Vein endothelial cell (primary cell): ENCODE measurements at places on chromosomes 2 and 18. TPM values are rescaled to one million over a fixed set of nuclear protein-coding genes. Genes with fewer than 3 reads are reported as not detected.

SULT1C3 gene
- total RNA-seq = not detected in 2 replicates

VAMP5 gene
- 40.1 and 44.1 TPM in 2 replicates for total RNA-seq

BOK gene
- 59.5 and 127 TPM in 2 replicates for total RNA-seq

PCARE gene
- not detected in 2 replicates for total RNA-seq

UGT1A1 gene
- total RNA-seq = not detected in 2 replicates

ITGA6 gene
- 218 and 445 TPM in 2 replicates for total RNA-seq

C2orf78 gene
- not detected in 2 replicates for total RNA-seq

TMEM247 gene
- not detected in 2 replicates for total RNA-seq

CDH20 gene
- total RNA-seq = not detected in 2 replicates

PTPRN gene
- not detected in 2 replicates for total RNA-seq

GPBAR1 gene
- 0.10 and 0.33 TPM in 2 replicates for total RNA-seq

STAM2 gene
- 28.1 and 33.3 TPM in 2 replicates for total RNA-seq

MYO3B gene
- total RNA-seq = under 0.01 TPM in 2 replicates

ACMSD gene
- not detected in 2 replicates for total RNA-seq

CABLES1 gene
- 55.9 and 103 TPM in 2 replicates for total RNA-seq

PAIP2B gene
- 0.19 and 0.33 TPM in 2 replicates for total RNA-seq

AMER3 gene
- not detected in 2 replicates for total RNA-seq

CNTNAP5 gene
- total RNA-seq = not detected in 2 replicates

PLGLB2 gene
- 1.5 and 2.0 TPM in 2 replicates for total RNA-seq

PID1 gene
- under 0.01 and 0.48 TPM in 2 replicates for total RNA-seq

PECR gene
- 6.1 and 8.5 TPM in 2 replicates for total RNA-seq

KLHL14 gene
- total RNA-seq = under 0.01 and 0.38 TPM in 2 replicates

CD28 gene
- total RNA-seq = under 0.01 TPM in 2 replicates

TNS1 gene
- 25.7 and 35.3 TPM in 2 replicates for total RNA-seq

SLC8A1 gene
- total RNA-seq = 1.6 and 2.3 TPM in 2 replicates

KCNF1 gene
- 1.3 and 2.3 TPM in 2 replicates for total RNA-seq

TWSG1 gene
- total RNA-seq = 83.3 and 103 TPM in 2 replicates

CKAP2L gene
- total RNA-seq = 6.2 and 12.2 TPM in 2 replicates

KATNAL2 gene
- 0.86 and 0.98 TPM in 2 replicates for total RNA-seq

KCNG3 gene
- total RNA-seq = under 0.01 TPM in 2 replicates

SPDYA gene
- 0.33 and 0.67 TPM in 2 replicates for total RNA-seq

STK36 gene
- 14.7 and 20.7 TPM in 2 replicates for total RNA-seq

LRRTM4 gene
- total RNA-seq = not detected in 2 replicates

CCDC88A gene
- total RNA-seq = 48.3 and 64.3 TPM in 2 replicates

CD8A gene
- total RNA-seq = not detected in 2 replicates

CNDP1 gene
- total RNA-seq = not detected in 2 replicates

GCG gene
- not detected in 2 replicates for total RNA-seq

IL1RL1 gene
- total RNA-seq = 11.1 and 31.0 TPM in 2 replicates

RPRM gene
- total RNA-seq = not detected in 2 replicates

CD226 gene
- total RNA-seq = under 0.01 and 0.10 TPM in 2 replicates

OTOS gene
- total RNA-seq = not detected in 2 replicates

TANC1 gene
- 89.2 and 98.1 TPM in 2 replicates for total RNA-seq

APOB gene
- total RNA-seq = under 0.01 and 0.10 TPM in 2 replicates

CRYBA2 gene
- total RNA-seq = not detected in 2 replicates

RESP18 gene
- total RNA-seq = not detected in 2 replicates

SLC9A4 gene
- total RNA-seq = under 0.01 TPM in 2 replicates

TMEM17 gene
- 2.2 and 2.3 TPM in 2 replicates for total RNA-seq

LIMS4 gene
- 65.4 and 111 TPM in 2 replicates for total RNA-seq

MROH2A gene
- total RNA-seq = not detected in 2 replicates

AMMECR1L gene
- 18.9 and 23.5 TPM in 2 replicates for total RNA-seq

IL1A gene
- total RNA-seq = 0.33 and 0.57 TPM in 2 replicates

SYT4 gene
- total RNA-seq = not detected in 2 replicates

DNAJB2 gene
- total RNA-seq = 19.6 and 24.5 TPM in 2 replicates

TDRD15 gene
- not detected in 2 replicates for total RNA-seq

ANKRD30BL gene
- total RNA-seq = not detected in 2 replicates

IKZF2 gene
- 2.6 and 2.9 TPM in 2 replicates for total RNA-seq

LRPPRC gene
- 69.9 and 89.5 TPM in 2 replicates for total RNA-seq
